ENCODE measurements at places on chromosomes 7 and 10. TPM values are rescaled to one million over a fixed set of nuclear protein-coding genes. Genes with fewer than 3 reads are reported as not detected.

The MOGAT3 gene
- total RNA-seq, result not detected

The NRCAM gene
- 20.0 TPM for total RNA-seq

The ZNF804B gene
- total RNA-seq, result not detected

The GPR158 gene
- total RNA-seq, result not detected

The INSYN2A gene
- total RNA-seq, result not detected

The TUBAL3 gene
- total RNA-seq, result 1.1 TPM

The CLRN3 gene
- not detected for total RNA-seq

The PDZD7 gene
- 0.85 TPM for total RNA-seq

The PTPN20 gene
- 5.4 TPM for total RNA-seq

The DPY19L1 gene
- total RNA-seq, result 20.1 TPM

The EGR2 gene
- 0.03 TPM for total RNA-seq

The CABCOCO1 gene
- not detected for total RNA-seq

The RBM20 gene
- not detected for total RNA-seq

The STRIP2 gene
- total RNA-seq, result 16.9 TPM

The ZPBP gene
- not detected for total RNA-seq

The OPTN gene
- 101 TPM for total RNA-seq

The PAPSS2 gene
- 2.3 TPM for total RNA-seq

The PON1 gene
- not detected for total RNA-seq

The CHPF2 gene
- total RNA-seq, result 46.0 TPM

The FBXL15 gene
- total RNA-seq, result 5.9 TPM

The CD36 gene
- 0.20 TPM for total RNA-seq

The PTCD1 gene
- total RNA-seq, result 5.3 TPM

The GPR141 gene
- not detected for total RNA-seq

The LIPF gene
- not detected for total RNA-seq

The STEAP4 gene
- total RNA-seq, result 0.03 TPM

The HOXA9 gene
- total RNA-seq, result 47.3 TPM

The RAMP3 gene
- not detected for total RNA-seq

The LRRD1 gene
- total RNA-seq, result not detected

The BEND7 gene
- 0.99 TPM for total RNA-seq

The TMEM229A gene
- not detected for total RNA-seq

The NKX1-2 gene
- total RNA-seq, result 5.5 TPM

The ALOX5 gene
- not detected for total RNA-seq

The SPDYE16 gene
- total RNA-seq, result not detected

The FXYD4 gene
- total RNA-seq, result not detected

The NEUROD6 gene
- total RNA-seq, result not detected

The RET gene
- 1.2 TPM for total RNA-seq

The MEST gene
- 42.3 TPM for total RNA-seq

The MMP21 gene
- total RNA-seq, result not detected

The RARRES2 gene
- total RNA-seq, result not detected

The GRID2IP gene
- 0.14 TPM for total RNA-seq

The POR gene
- 44.7 TPM for total RNA-seq

The DNAJC30 gene
- 4.1 TPM for total RNA-seq

The XRCC2 gene
- total RNA-seq, result 9.3 TPM

The HHEX gene
- total RNA-seq, result not detected
